Stimulated activated CD8-positive, alpha-beta memory T cell treated with anti-CD3 and anti-CD28 coated beads, Interleukin-4, amount 100 ng/mL, for 4 hours (primary cell): ENCODE measurements at places on chromosomes 4 and X.

DNA sequence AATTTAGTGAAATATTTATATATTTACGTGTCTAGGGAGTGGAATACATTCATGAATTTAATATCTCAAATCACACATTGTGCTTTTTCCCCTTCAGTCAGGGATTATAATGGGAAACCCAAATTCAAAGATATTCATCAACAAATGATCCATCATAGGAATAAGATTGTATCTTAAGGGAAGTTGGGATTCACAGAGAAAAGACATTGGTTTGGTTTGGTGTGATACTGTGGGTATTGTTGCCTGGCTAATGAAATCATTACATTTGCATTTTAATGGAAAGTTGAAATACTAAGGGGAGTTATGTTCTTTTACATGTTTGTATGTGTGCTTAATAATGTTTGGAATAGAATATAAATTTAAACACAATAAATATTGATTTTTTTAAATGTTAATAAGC, 1.7 kb downstream of the TET2 start:
- no peak for DNase-seq

GRCh38 chrX:154539077-154539476, 7.6 kb downstream of the G6PD start:
- DNase-seq = no peak

GRCh38 chr4:8201321-8201781, 2.3 kb downstream of the SH3TC1 start:
- DNase-seq = no peak

DNA sequence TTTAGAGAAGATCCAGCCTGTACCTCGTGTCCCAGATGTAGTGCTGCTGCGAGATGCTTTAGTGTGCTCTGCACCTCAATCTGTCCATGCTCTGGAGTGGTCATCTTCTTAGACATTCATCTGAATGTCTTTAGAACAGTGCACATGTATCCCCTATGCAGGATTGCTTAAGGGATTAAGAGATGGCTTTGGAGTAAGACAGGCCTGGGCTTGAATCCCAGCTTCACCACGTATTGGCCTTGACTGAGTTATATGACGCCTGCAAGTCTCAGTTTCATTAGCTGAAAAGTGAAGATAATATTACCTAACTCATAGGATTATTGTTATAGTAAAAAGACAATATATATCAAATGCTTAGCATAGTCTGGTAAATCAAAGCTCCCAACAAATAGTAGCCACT, 98.3 kb downstream of the NFKB1 start:
- no peak for DNase-seq

GRCh38 chr4:40886931-40887763, 137.4 kb downstream of the NSUN7 start:
- no peak for DNase-seq

DNA sequence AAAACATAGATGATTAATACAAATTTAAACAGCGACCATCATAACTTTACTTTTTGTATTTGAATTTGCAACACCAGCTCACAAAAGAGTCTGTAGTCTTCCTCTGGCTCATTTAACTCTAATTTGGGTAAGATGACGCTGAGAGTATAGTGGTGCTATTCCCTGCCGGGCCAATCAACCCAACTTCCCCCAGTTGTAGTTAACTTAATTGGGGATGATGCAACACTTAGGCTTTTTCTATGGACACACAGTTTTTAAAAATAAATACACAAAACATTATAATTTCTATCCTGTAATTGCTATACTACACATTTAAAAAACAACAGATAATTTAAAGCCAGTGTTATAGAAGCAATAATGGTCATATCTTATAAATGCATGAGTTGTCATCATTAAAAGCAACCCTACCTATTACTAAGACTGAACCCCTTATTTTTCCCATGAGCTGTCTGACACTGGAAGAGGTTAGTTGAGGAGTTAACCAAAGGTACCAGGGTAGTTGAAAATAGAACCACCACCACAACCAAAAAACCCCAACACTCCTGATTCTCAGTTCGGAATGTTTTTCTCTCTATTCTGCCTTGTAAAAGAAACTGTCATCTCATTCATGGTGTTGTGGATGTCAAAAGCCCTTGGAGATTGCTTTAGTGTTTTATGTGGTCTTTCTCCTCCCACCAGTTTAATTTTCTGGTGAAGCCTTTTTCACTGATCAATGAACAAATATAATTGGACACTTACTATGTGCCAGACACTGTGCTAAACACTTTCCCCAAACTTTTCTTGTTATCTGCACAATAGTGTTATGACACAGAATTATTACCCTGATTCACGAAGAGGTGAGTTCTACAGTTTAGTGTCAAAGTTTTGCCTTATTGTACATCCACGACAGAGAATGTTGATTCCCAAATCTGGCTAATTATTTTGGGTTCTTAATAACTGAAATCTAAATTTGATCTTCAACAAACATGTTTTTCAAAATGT, 61.5 kb upstream of the RAPGEF2 start:
- no peak for DNase-seq

DNA sequence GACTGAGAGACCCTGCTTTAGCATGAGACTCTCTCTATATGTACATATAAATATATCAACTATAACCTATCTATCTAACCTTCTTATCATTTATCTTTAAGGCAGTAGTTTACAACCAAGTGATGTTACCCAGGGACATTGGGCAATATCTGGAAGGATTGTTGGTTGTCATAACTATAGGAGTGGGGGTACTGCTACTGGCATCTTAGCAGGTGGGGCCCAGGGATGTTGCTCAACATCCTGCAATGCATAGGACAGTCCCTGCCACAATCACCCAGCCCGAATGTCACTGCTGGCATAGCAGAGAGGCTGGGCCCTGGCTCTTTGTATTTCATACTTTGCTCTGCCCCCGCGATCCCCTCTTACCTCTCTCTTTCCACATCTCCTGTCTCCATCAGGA, 397.7 kb downstream of the IL15 start:
- DNase-seq = no peak

- DNase-seq = no peak
Observed at GRCh38 chrX:9072281-9072680, 38.4 kb upstream of the FAM9B start.
